ENCODE measurements at places on chromosomes 5 and 9. TPM values are rescaled to one million over a fixed set of nuclear protein-coding genes. Genes with fewer than 3 reads are reported as not detected.
A peak's percentile ranks its signal among the peaks of the same experiment; 100 is the strongest.

FOXD4 gene
- total RNA-seq: 2.8 TPM

NRARP gene
- 22.2 TPM for total RNA-seq

GRCh38 chr9:113349445-113350094 is at the start of gene BSPRY:
TSS of gene BSPRY (plus strand) at chr9:113349541. CDS start at chr9:113349580, 39 bp downstream.
- no peaks in the 10 kb centered on the region for H3K36me3 ChIP-seq
- peak within 1 kb of the TSS; percentile 52 for H3K27ac ChIP-seq
- DNase-seq: peak; percentile 18
- H3K4me1 ChIP-seq: peaks cover 3% of the 10 kb centered on the region
- H3K4me3 ChIP-seq: peak within 1 kb of the TSS; percentile 72
- H3K27me3 ChIP-seq: no peaks in the 10 kb centered on the region

GRCh38 chr5:96584712-96585111 is 77.5 kb upstream of the CAST start:
- no peak for DNase-seq
- peaks cover 4% of the 10 kb centered on the region for H3K27me3 ChIP-seq
- H3K36me3 ChIP-seq: no peaks in the 10 kb centered on the region
- no peaks in the 10 kb centered on the region for H3K4me1 ChIP-seq
- no peak overlapping the region for H3K4me3 ChIP-seq

DNA sequence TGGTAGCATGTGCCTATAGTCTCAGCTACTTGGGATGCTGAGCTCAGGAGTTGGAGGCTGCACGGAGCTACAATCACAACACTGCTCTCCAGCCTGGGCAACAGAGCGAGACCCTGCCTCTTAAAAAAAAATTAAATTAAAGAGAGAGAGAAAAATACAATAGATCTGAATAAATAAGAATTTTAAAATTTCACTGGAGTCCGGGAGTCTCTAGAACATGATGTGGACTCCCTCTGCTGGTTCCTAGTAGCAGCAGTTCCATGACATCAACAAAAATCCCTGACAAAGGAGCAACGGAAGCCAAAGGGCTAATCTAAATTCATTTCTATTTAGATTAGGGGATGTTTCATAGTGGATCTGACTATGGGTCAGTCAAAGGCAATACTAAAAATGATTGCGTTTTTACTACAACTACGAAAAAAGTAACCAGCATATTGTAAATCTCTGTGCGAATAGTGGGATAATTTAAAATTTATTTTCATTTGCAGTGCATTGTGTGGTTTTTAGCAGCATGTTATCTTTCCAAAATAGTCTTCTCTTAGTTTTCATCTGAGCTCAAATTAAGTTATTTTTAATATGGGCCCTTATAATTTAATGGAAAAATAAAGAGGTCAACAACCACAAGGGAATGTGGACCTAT is 6.7 kb downstream of the INIP start:
- H3K4me3 ChIP-seq: no peak overlapping the region
- H3K4me1 ChIP-seq: no peaks in the 10 kb centered on the region
- no peak for DNase-seq
- H3K27me3 ChIP-seq: no peaks in the 10 kb centered on the region
- H3K36me3 ChIP-seq: no peaks in the 10 kb centered on the region

DNA sequence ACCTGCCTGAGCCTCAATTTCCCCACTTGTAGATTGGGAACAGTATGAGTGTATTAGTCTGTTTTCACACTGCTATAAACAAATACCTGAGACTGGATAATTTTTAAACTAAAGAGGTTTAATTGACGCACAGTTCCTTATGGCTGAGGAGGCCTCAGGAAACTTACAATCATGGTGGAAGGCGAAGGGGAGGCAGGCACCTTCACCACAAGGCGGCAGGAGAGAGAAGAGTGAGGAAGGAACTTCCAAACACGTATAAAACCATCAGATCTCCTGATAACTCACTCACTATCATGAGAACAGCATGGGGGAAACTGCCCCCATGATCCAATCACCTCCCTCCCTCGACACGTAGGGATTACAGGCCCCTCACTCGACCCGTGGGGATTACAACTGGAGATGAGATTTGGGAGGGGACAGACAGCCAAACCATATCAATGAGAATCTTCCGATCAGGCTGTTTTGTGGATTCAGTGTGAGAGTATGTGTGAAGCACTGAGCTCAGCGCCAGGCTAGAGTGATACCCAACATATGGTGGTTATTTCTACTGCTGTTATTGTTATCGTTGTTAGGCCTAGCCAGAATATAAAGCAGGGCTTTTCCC is 14.6 kb upstream of the LMX1B start:
- H3K36me3 ChIP-seq: no peaks in the 10 kb centered on the region
- no peaks in the 10 kb centered on the region for H3K4me1 ChIP-seq
- no peaks in the 10 kb centered on the region for H3K27me3 ChIP-seq

DNA sequence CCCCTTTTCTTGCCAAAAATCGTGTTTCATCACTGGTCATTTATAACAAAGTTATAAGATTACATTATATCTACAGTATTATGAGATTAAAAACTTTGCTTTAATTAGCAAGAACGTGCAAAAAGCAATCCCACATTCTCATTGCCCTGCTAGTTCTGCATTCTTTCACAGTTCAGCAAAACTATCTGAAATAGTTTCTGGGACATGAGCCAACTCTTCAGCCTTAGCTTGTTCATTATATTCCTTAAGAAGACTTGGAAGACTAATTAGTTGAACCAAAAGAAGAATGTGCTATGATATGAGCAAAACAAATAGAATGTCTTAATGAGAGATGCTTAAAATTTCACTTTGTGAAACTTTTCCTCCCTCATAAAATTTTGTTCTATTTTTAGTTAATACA is 76.7 kb downstream of the ITGA1 start:
- no peaks in the 10 kb centered on the region for H3K4me1 ChIP-seq
- H3K36me3 ChIP-seq: no peaks in the 10 kb centered on the region
- DNase-seq: no peak
- no peak overlapping the region for H3K27ac ChIP-seq

C9orf50 gene
- total RNA-seq: not detected

- H3K4me1 ChIP-seq: no peaks in the 10 kb centered on the region
- H3K27me3 ChIP-seq: no peaks in the 10 kb centered on the region
- DNase-seq: no peak
- H3K4me3 ChIP-seq: no peak overlapping the region
- no peak overlapping the region for H3K27ac ChIP-seq
These were observed 100.3 kb upstream of the APC start for GRCh38 chr5:112637343-112637742.

GRCh38 chr5:178941361-178941760 is 363 bp downstream of the ZNF454 start:
- no peaks in the 10 kb centered on the region for H3K4me1 ChIP-seq
- H3K27ac ChIP-seq: no peak overlapping the region
- DNase-seq: no peak
- H3K27me3 ChIP-seq: no peaks in the 10 kb centered on the region
- no peaks in the 10 kb centered on the region for H3K36me3 ChIP-seq

- H3K4me1 ChIP-seq: peaks cover 12% of the 10 kb centered on the region
- peak; percentile 23 for DNase-seq
- no peak overlapping the region for H3K27ac ChIP-seq
- H3K4me3 ChIP-seq: no peak overlapping the region
These were observed 1079.9 kb upstream of the ACO1 start for GRCh38 chr9:31304576-31304975.

DNA sequence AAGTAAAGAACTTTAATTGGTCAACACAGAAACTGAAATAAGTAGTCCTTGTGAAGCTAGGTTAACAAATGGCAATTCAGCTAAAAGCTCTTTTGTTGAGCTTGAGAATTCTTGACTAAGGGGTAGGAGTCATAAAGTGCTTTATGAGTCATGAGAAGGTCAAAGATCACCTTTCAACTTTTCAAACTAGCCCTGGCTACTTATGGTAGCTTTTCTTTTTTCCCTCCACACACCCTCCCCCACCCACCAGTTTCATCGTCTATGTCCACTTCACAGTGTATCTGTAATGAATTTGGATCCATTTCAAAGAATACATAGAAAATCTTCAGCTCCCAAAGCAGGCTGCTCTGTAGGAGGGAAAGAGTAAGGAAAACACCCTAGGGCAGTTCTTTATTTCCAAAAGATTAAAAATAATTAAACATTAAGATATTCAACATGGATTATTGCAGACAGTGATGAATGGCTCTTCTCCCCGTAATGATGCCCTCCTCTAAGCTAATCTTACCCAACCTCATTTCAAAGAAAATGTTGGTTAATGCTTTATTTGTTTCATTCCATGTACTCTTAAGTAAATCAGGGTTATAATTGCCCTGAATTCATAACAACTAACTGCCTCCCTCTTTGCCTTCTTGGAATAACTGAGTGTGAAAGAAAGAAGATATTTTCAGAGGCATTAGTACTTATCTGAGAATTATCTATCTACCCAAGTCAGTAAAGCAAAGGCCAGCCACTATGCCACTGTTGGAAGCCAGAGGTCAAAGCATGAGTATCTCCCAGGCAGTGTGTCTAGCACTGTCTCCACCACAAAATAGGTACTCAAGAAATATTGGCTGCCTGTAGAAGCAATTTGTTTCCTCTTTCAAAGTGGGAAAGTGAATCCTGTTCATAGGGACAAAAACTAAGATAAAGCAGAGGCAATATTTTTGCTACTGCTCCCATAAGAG is 290.6 kb downstream of the PIK3R1 start:
- H3K4me1 ChIP-seq: peaks cover 4% of the 10 kb centered on the region
- H3K4me3 ChIP-seq: peak overlapping the region; percentile 25
- no peaks in the 10 kb centered on the region for H3K36me3 ChIP-seq
- no peaks in the 10 kb centered on the region for H3K27me3 ChIP-seq

CCDC183 gene
- total RNA-seq: 2.8 TPM

- H3K36me3 ChIP-seq: no peaks in the 10 kb centered on the region
- no peaks in the 10 kb centered on the region for H3K27me3 ChIP-seq
- no peak for DNase-seq
- no peak overlapping the region for H3K27ac ChIP-seq
- no peaks in the 10 kb centered on the region for H3K4me1 ChIP-seq
These were observed 451.6 kb upstream of the CD180 start for GRCh38 chr5:67648201-67648671.

TXNDC8 gene
- not detected for total RNA-seq

- no peak for DNase-seq
- no peaks in the 10 kb centered on the region for H3K36me3 ChIP-seq
- peaks cover 34% of the 10 kb centered on the region for H3K27me3 ChIP-seq
- H3K4me3 ChIP-seq: no peak overlapping the region
- H3K27ac ChIP-seq: no peak overlapping the region
These were observed 41.2 kb downstream of the NSG2 start for GRCh38 chr5:174086751-174087150.

NOXA1 gene
- total RNA-seq: 13.2 TPM

- DNase-seq: no peak
- H3K4me3 ChIP-seq: no peak overlapping the region
- no peaks in the 10 kb centered on the region for H3K27me3 ChIP-seq
- no peaks in the 10 kb centered on the region for H3K36me3 ChIP-seq
These were observed 45.2 kb upstream of the FAM240B start for GRCh38 chr9:38765101-38765500.

DNA sequence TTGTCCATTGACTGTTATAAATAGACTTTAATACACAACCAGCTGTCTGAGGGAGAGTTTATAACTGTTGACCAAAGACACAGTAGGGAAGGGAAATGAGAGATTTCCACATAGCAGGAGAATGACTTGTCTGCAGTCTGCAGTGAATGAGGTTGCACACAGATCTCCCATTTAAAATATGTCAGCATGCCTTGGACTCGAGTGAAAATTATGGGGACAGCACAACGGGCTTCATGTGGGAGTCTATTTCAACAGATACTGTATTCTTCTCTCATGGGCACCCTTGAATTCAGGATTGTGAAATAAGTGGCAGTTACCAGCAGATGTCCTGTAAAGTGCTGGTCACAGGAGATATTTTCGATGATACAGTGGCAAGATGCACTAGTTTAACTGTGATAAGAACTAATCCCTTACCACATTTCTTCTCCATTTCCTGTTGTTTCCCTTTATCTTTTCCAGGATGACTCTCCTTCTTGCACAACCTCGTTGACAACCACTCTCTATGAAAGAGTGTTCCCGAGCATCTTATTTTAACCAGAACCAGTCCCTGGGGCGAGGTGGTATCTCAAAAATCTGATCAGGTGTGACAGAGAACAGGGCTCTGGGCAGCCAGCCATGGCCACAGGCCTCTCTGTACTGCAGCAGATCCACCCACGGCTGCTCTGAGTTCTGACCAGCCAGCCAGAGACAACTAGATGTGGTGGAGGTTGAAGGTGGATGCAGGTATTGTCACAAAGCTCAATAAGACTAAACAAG is 51.5 kb upstream of the MAP3K1 start:
- H3K27ac ChIP-seq: no peak overlapping the region
- H3K27me3 ChIP-seq: no peaks in the 10 kb centered on the region
- DNase-seq: no peak
- H3K4me3 ChIP-seq: no peak overlapping the region

- no peak overlapping the region for H3K27ac ChIP-seq
- DNase-seq: peak; percentile 24
- H3K4me3 ChIP-seq: no peak overlapping the region
- no peaks in the 10 kb centered on the region for H3K36me3 ChIP-seq
- peaks cover 11% of the 10 kb centered on the region for H3K4me1 ChIP-seq
- H3K27me3 ChIP-seq: no peaks in the 10 kb centered on the region
These were observed 1866.7 kb upstream of the C9orf72 start for GRCh38 chr9:29439961-29440360.

DNA sequence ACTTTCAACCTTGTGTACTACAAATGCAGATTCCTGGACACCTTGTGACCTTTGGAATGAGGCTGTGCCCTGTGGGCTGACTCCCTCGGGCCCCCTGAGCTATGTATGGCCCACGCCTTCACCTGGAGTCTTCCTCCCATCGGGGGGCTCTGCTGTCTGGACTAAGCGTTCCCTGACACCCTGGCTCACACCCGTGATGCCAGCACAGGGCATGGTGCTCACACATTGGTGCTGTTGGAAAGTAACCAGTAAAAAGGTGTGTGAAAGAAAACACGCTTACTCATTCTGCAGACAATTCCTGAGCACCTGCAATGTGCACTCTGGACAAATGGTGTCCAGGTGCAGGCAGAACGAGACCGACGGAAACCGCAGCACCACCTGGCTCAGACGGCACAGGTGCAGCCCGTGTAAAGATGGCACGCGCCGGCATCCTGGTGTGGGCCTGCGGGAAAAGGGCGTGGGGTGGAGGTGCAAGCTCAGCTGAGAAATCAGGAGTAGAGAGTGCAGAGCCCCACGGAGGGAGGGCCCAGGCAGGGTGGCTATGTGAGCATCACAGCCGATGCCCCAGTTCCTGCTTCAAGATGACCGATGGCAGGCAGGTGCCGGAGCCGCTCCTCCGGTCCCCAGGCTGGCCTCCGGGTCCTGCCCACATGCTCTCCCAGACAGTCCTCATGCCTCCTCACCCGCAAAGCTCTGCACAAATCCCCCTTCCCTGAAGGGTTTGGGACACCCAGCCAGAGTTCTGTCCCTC is 11.0 kb downstream of the LPCAT1 start:
- no peak for DNase-seq
- peaks cover 3% of the 10 kb centered on the region for H3K36me3 ChIP-seq
- peak overlapping the region; percentile 19 for H3K27ac ChIP-seq

DNA sequence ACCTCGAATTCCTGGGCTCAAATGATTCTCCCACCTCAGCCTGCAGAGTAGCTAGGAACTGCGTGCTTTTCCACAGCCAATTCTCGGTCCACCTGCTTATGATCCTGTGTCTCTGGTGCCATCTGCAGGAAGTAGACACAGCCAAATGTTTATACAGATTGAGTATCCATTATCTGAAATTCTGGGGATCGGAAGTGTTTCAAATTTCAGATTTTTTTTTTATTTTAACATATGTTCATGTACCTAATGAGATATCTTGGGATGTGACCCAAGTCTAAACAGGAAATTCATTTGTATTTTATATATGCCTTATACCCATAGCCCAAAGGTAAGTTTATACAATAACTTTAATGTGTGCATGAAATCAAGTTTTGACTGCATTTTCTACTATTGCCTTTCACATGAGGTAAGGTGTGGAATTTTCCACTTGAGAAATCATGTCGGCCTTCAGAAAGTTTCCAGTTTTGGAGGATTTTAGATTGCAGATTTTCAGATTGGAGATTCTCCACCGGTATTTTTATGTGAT is 89.5 kb downstream of the ESM1 start:
- H3K27me3 ChIP-seq: peaks cover 39% of the 10 kb centered on the region
- DNase-seq: peak; percentile 39
- no peak overlapping the region for H3K27ac ChIP-seq
- H3K4me3 ChIP-seq: no peak overlapping the region

SLC36A2 gene
- total RNA-seq: not detected
